Caco-2 (cell line): ENCODE measurements at places on chromosomes 12 and 14.

DNA sequence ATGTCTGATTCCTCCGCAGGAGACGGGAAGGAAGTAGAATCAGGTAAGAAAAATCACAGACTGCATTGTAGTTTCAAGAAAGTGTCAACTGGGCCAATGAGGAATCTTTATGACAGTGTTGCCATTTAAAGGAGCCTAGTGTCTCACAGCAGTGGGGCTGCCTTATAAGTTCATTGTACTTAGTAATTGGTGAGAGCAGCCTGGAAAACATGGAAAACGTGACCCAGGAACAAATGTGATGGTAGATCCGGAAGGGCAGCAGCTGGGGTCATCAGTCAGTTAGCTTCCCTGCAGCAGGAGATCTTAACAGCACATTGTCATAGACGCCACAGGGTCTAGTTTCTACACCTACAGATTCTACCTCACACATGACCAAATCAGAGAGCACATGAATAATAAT is 630.0 kb upstream of the LMO3 start:
- DNase-seq, result no peak

DNA sequence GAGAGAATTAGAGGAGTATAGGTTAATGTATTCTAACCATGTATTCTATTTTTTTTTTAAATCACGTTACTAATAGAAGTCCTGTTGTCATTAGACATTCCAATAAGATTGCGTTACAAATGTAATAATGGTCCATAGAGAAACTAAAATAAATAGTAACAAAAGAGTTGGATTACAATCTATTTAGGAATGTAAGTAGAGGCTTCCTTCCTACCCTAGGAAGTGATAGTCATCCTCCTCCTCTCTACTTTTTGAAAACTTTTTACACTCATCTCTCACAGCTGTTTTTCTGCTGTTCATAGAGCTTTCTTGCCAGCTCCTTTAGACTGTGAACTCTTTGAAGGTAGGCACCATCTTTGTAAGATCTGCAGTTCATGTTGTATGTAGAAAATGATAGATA is 23.6 kb downstream of the TRHDE start:
- no peak for DNase-seq

- no peak for DNase-seq
These were observed 12.8 kb downstream of the ZFHX2 start for GRCh38 chr14:23538785-23539184.

DNA sequence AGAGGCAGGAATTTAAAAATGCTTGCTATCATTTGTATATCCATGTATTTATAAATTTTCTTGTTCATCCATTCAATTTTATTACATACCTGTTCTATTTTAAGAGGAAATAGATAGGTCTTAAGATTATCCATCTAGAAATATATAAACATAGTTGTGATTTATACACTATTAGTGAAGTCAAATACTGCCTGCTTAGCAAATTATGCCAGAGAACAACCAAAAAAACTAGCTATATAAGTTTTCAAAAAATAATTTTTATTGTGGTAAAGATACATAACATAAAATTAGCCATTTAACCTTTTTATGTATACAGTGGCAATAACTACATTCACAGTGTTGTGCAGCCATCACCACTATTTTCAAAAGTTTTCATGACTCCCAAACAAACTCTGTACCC is 237.3 kb downstream of the NPAS3 start:
- DNase-seq, result no peak

DNA sequence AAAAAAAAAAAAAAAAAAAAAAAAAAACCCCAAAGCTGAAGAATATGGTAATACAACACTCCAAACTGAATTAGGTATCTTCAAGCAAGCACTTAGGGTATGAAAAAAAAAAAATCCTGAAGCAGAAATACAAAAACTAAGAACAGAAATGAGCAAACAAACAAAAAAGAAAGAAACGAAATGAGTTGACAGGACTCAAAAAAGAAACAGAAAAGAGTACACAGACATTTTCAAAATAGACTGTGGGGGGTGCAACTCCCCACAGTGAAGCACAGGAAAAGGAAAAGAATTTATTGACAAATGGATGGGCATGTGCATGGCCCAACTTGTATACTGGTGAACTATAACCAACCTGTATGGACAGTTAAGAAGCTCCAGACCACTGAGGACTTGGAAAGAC is 24.6 kb downstream of the RPS6KA5 start:
- no peak for DNase-seq

GRCh38 chr12:65952737-65953209 is 128.5 kb downstream of the HMGA2 start:
- DNase-seq, result no peak

GRCh38 chr14:68464711-68465110 is 328.2 kb downstream of the ZFP36L1 start:
- DNase-seq, result no peak

DNA sequence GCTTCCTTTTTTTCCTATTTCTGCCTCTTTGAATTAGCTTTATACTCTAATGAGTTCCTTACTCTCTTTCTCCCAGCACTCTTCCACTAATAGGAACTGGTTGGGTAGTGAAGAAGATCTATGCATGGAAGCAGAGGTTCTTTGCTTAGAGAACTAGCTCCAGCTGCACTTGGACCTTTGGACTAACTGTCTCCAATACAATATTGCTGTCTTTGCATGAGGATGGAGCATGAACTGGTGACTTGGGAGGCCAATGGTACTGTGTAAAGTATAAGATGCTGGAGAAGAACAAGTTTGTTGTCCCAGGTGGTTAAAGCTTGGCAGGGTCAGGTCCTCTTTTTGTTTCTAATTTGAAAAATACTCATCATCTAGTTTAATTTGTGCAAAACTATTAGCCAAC is 2.4 kb upstream of the GLS2 start:
- no peak for DNase-seq

DNA sequence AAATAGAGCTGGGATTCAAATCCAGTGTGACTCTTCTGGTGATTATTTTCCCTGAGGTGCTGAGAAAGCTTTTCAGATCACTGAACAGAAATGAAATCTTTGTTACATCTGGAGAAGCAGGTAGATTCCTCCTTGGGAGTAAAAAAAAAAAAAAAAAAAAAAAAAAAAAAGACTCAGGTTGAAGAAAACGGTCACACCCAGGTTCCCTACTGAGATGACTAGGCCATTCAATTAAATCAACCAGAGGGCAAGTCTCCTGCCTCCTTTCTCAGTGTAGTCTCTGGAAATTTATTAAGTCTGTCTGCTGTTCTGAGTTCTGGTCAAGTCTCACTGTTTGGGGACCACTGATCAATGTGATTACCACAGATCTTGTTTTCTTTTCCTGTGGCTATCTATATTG is 24.0 kb downstream of the ARG2 start:
- DNase-seq, result no peak

DNA sequence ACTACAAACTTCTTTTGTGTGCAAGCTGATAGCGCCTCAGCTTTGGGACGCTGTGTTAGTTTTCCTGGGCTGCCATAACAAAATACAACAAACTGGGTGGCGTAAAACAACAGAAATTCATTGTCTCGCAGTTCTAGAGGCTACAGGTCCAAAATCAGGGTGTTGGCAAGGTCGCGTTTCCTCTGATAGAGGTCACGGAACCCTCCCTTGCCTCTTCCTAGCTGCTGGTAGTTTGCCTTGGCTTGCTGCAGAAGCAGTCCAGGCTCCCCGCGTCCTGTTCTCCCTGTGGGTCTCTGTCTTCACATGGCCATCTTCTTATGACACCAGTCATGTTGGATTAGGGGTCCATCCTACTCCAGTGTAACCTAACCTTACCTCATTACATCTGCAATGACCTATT is 32.8 kb upstream of the PTGR2 start:
- no peak for DNase-seq

DNA sequence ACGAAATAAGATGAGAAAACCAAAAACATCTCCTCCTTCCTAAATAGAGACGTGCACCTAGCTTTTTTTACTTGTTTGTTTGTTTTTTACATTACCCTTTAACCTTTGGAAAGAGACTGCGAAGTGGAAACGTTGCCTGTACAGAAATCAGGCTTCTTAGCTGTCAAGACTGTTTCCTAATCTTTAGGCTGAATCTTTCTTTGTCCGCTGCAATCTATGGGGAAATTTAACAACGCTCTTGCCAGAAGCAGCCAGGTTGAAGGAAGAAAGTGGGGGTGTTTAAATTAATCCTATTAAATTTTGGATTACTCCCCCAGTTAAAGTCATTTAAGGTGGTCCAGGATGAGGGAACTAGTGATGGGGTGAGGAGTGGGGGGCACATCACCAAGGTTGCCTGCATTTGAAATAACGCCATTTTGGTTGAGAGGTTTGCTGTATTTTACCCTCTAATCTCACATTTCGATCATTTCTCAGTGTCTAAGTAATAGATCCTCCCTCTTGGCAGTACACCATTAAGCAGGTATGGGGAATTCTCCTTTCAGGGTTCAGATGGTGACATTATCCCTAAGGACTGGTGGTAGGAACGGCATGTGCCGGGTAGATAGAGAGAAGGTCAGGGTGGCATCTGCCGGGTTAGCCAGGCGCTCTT is 2.6 kb downstream of the FLRT2 start:
- no peak for DNase-seq

GRCh38 chr12:108788076-108788782 is 56.9 kb upstream of the CORO1C start:
- DNase-seq, result no peak

DNA sequence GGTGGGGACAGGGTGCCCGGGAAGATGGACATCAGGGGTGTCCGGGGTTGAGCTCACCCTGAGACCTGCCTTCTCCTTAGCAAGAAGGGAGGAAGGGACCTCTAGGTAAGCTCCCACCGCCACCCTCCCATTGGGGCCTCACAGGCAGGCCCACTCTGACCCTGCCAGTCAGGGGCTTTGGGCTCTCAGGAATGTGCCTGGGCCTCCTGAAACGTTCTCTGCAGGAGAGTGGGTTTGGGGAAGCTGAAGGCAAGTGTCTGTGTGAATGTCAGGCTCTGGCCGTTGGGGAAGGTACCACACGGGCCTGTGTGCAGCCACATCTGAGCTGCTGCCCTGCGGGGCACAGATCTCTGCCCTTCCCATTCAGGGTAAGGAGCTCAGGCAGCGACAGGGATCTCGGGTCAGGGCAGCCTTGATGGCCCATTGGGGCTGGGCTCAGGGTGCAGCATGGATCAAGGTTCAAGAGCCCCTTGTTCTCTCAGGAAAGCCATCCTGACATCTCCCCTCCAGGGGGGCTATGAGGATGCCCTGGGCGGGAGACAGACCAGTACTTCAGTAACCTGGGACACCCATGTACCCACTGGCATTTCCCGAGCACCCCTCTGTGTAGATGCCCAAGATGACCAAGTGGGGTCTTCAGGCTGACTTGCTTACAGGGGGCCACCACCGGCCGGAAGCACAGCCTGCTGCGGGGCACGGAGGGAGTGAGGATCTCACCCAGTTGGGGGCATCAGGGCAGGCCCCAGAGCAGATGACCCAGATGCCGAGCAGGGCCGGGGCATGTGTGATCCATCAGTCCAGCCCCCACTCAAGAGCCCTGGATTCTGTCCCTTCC is 29.7 kb downstream of the FAM222A start:
- no peak for DNase-seq

DNA sequence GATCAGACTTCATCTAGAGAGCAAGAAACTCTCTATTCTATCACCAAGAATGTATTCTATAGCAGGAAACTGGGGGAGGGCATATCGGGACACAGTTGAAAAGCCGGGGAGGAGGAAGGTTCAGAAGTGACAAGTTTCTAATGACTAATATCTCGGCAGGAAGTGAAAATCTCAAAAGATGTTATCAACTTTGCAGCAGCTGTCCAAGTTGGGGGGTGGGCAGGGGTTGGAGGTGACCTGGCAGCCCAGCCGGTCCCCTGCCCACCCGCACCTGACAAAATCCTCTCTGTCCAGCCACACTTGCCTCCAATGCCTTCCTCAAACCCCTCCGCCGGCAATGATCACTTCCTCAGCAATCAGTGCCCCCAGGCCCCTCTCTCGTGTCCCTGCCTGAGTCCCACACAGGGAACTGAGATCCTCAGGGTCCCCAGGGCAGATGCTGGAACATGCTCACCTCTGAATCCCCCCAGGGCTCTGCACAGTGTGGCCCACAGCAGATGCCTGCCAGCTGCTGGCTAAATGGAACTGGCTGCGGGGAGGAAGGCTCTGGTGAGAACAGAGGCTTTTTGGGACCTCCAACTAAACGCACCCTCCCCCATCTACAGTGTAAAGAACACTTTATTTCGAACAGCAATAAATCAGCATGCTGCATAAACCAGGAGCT is 43.9 kb downstream of the CCDC88C start:
- no peak for DNase-seq
